Stimulated activated CD8-positive, alpha-beta memory T cell treated with anti-CD3 and anti-CD28 coated beads, Interleukin-4, amount 100 ng/mL, for 1 hour (primary cell): ENCODE measurements at places on chromosomes 4 and X.

DNA sequence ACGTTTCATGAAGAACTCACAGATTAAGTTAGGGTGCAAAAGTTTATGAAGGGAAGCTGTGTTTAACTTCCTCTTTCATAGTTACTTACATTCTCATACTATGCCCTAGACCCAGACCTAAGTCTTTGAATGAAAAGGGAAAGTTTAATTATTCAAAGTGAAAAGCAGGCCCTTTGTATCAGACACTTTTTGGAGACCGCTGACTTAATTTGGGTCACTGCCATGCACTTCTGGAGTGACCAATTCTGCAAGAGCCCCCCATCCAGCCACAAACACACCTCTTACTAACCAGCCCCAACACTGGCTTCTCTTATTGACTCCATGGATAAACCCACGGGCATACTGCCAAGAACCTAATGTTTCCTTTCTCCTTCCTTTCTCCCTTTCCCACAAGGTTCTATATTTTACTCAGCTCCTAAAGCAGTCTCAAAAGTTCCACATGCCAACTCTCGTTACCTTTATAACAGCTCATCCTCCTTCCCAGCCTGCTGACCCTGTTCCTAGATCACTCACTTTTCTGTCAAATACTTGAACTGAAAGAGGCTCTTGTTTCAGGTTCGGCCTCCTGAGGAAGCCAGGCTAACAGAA is 34.5 kb downstream of the ABCE1 start:
- no peak for DNase-seq

DNA sequence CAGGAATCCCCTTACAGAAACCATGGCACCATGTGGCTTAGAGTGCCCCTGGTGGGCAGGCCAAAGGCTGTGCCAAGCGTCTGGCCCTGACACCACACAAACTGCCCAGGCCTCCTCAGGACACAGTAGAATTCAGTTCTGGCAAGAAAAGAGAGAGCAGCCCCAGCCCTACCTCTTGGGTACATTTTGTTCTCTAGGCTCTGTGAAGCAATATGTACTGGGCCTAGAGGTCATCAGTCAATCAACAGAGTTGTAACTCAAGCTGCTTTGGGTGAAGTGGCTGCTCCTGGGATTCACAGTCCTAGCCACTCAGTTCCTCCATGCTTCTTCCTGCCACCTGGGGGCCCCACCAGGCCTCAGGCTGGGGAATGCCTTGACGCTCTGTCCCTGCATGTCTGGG is 158.1 kb upstream of the MAMLD1 start:
- no peak for DNase-seq

- no peak for DNase-seq
Measured at GRCh38 chr4:78370631-78371372, 180.8 kb upstream of the ANXA3 start.

DNA sequence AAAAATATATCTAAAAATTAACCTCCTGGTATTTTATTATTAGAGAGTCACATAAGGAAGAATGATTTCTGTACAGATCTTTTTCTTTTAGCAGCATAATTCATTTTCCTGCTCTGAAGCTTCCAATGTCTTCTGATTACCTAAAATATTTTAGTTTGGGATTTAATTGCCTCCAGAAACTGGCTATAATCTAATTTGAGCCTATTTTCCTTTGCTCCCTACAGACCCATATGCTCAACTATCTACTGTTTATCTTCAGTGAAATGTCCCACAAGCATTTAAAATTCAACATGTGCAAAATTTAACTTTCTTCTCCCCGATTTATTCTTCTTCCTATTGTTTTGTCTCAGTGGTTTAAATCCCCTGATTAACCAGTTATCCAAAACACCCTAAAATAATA is 29.1 kb downstream of the NPY2R start:
- DNase-seq, result no peak

DNA sequence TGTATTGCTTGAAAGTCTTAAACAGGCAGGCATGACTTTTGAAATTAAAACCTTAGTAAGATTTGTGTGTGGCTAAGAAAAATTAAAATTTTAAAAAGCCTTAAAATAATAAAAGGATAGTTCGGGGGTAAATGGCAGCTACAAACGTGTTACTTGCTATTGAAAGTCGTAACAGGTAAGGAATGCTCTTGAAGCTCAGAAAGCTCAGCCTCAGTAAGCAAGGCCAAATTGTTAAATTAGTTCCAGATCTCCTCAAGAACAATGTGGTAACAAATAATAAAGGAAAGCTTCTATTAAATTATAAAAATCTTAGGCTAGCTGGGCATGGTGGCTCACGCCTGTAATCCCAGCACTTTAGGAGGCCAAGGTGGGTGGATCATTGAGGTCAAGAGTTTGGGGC is 25.5 kb downstream of the PRMT9 start:
- DNase-seq, result no peak

DNA sequence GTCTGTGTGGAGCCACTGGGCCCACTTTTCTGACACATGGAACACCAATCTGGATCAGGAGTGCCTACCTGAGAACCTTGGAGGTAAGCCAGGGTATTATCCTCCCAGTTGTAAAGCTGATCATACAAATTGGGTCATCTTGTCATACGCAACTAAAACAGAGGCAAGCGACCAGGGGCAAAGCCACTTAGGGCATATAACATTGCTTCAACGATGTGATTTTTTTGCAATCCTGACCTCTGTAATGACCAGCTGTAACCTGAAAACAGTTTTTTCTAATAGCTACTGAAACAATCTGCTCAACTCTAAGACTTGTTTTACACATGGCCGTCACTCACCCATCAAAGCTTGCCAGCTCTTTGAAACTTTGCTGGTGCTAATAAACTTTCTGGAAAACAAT is 261.5 kb upstream of the AGTR2 start:
- DNase-seq, result no peak

- no peak for DNase-seq
Measured at GRCh38 chrX:56600141-56600540, 36.7 kb downstream of the UBQLN2 start.

DNA sequence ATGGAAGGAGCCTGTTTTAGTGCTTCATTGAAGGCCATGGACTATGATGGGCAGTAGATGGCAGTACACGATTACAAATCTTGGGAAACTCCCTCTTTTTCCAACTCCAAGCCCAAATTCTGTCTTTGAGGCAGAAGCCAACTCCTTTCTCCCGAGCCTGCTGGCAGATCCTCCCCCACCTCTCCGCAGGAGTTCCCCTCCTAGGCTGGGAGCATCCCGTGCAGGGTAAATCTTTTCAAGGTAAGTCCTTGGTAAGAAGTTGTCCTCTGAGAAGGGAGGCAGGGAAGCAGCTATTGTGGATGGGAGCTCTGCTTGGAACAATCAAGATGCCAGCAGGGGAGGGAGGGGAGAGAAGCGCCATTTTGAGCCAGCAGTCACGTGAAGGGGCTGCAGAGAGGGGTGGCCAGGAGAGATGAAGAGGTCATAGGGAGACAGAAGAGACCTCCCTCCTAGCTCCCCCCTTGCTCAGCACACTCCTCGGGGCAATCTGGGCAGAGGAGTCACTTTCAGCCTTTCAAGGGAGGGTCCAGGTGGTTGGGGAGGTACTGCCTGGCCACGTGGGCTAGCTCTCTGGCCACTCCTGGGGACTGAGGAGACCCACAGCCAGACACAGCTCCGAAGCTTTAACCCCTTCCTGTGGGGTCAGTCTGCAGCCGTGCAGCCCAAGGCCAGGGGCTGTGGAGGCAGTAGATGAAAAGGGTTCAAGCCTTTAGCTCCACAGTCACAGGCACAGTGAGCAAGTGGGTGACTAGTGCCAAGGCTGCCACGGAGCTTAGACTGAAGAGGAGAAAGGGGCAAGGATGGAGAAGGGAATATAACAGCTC is 9.6 kb downstream of the CC2D2A start:
- DNase-seq, result no peak

DNA sequence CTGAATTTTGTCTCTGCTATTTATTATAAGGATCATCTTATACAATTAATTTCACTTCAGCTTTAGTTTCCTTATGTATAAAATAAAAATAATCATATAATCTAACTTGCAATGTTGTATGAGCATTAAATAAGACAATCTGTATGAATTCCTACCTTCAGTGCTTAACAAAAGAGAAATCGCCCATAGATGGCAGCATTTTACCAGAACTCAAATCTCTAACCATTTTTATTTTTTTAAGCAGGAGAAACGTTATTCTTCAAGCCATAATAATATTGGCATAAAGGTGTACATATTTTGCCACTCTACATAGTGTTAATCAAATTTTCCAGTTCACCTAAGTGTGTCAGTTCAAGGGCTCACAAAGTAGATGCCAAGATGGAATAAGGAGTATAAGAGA is 78.8 kb downstream of the TMEM47 start:
- DNase-seq, result no peak

GRCh38 chr4:2305766-2306501 is 44.0 kb upstream of the MXD4 start:
- DNase-seq, result no peak

DNA sequence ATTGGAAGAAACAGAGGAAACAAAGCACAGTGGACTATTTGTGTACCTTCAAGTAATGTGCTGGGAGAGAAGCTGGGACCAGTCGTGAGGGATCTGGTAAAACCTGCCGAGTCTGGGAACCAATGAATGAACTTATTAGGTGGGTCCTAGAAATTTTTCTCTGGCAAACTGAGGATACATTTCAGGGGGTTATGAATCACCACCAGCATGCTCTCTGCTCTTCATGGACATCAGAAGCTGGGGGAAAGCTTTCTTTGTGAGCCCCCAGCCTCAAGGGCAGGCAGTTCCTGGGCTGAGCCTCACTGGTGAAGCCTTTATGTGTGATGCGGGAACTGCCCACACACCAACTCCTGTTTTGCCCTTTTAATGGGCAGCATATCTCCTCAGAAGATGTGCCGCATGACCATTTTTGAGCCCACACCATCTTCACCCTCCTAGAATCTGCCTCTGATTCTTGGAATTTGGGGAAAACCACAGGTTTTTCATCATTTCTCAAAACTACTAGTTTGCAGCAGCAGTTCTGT is 95.4 kb upstream of the ENPP6 start:
- no peak for DNase-seq
